ENCODE measurements at places on chromosomes 1 and 21.

GRCh38 chr21:33490991-33491372 lies 534 bp downstream of the DNAJC28 start:
- DNase-seq: no peak

DNA sequence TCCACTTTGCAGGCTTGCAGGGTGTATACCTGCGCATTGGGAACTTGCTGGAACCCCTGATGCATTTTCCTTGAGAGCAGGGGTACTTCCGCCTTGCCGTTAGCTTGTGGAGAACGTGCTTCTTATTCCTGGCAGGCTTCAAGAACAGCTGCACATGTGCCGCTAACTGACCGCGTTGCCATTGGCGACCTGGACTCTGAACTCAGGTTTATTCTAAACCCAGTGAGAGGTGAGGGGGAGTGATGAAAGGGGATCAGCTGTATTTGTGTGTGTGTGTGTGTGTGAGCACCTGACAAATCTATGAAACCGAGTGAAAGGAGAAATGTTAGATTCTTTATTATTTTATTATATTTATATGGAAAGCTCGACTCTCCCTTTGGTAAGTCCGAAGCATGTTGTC lies 128.6 kb downstream of the HUNK start:
- no peak for DNase-seq

DNA sequence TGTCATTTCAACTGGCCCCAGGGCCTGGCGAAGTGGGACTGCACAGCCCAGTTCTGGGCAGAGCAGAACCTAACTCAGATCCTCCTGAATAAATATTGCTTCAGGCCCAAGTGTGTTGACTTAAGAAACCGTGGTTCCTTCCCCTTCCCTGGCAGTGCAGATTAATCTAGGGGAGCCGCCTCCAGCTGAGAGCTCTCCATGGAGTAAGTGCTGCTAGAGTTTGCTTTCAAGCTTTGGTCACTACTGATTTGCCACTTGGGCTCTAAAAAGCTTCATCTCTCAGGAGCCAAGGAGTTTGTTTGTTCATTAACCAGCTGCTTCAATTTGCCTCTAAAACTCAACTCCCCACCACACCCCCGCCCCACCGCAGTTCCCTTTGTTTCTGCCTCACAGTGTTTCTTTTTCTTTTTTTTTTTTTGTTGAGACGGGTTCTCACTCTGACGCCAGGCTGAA lies 112.1 kb downstream of the DTL start:
- no peak for DNase-seq

GRCh38 chr1:246068217-246068512 lies 438.9 kb downstream of the SMYD3 start:
- no peak for DNase-seq

GRCh38 chr1:184162281-184162680 lies 110.8 kb downstream of the TSEN15 start:
- DNase-seq: no peak

GRCh38 chr1:219759095-219759494 lies 146.2 kb upstream of the ZC3H11B start:
- DNase-seq: no peak

DNA sequence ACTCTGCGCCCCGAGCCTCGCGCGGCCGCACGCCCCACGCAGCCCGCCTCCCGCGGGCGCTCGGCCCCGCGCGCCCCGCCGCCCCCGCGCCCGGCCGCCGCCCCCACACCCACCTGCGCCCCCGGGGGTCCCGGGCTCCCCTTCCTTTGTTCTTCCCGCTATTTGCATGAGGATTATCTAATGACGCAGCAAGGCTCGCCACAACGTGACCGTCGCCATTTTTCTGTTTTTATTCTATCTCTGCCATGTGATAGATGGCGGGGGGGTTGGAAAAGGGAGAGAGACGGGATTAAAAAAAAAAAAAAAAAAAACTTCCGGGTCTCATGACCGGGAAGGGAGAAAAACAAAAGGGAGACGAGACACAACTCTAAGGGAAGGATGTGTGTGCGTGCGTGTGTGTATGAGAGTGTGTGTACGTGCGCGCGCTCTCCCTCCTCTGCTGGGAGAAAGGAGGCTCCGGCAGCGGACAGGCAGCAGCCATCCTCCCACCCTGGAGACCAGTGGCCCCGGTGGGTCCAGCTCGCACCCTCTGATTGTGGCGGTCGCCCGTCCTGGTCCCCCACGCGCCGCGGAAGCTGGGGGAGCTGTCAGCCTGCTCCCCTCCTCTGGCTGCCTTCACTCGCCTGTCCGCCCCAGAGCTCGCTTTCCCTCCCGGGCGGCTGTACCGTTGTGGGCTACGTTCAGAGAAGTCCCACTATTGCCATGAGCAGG lies 80.4 kb upstream of the AK4 start:
- DNase-seq: peak; percentile 89

GRCh38 chr1:7471836-7472235 lies 299.3 kb upstream of the VAMP3 start:
- DNase-seq: peak; percentile 10

GRCh38 chr1:201013991-201014815 lies 9.3 kb downstream of the KIF21B start:
- DNase-seq: peak; percentile 92

DNA sequence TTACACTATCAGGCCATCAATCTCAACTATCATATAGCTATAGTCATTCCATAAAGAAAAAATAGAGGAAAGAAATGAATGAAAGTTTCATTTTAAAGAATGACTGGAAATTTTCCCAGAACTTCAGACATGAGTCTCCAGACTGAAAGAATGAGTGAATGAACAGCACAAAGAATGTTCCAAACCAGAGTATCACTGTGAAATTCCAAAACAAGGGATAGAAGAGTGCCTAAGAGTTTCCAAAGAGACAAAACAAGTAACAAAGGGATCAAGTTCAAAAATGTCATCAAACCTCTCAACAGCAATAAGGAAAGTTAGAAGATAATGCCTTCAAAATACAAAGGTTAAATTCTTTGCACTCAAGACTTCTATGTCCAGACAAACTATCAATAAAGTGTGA lies 114.9 kb downstream of the DENND1B start:
- DNase-seq: no peak

GRCh38 chr21:14842601-14843000 lies 222.2 kb downstream of the NRIP1 start:
- DNase-seq: no peak

GRCh38 chr1:145871994-145872924 lies 13.4 kb upstream of the PIAS3 start:
- DNase-seq: peak; percentile 60

GRCh38 chr21:22758478-22758877 lies 1760.3 kb downstream of the NCAM2 start:
- no peak for DNase-seq

- no peak for DNase-seq
Measured at GRCh38 chr1:53066891-53067738, 5.1 kb downstream of the PODN start.

DNA sequence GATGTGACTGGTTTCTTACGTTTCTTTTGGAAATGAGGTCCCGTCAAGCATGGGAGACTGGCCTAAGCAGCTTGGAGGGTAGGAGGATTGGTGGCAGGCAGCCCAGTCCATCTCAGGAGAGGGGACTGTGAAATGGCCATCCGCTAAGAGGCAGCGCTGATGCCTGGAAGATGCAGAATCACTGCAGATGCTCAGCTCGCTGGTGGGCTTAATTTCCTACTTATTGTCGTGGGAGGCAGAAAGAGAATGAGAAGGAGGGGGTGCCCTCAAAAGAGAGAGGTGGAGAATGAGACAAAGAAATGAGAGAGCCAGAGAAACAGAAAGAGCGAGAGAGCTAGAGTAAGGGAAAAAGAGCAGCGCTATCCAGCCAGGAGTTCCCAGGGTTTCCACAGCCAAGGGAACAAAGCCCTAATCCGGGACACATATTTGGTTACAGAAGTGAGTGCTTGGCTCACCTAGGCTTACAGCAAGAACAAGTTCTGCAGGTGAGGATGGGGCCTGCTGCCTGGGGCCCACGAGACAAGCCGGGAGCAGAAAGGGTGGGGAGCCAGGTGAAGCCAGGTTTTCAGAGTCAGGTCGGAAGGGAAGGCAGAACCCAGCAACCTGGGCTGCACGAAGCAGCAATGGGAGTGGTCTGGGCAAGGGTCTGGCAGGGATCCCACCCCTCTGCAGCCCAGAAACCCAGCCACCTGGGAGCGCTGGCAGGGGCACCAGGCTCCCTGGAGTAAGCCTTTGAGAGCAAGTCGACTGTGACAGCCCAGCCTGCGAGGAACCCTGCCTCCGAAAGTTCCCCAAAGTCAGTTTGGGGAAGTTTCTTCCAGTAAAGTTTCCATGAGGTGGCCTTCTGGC lies 5.8 kb downstream of the ECE1 start:
- no peak for DNase-seq

GRCh38 chr21:37547615-37548200 lies 181.1 kb downstream of the DYRK1A start:
- no peak for DNase-seq

GRCh38 chr1:179082999-179083335 lies 1.1 kb downstream of the TOR3A start:
- DNase-seq: peak; percentile 73

DNA sequence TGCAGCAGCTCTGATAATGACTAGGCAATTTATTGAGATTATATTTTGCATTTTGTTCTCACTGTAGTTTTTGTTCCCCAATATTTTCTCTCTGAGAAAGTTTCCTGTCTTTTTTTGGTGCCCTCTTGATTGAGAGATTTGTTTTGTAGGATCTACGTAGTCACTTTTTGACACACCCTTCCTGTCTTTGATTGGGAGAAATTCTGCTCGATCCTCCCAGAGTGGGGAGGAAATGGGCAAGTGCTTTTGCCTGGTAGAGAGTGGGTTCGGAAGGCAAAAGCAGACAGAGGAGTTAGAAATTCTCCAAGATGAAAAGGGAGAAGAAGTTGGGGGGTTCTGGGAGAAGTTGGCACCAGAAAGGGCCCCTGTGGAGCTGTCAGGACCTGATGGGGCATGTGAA lies 42.1 kb upstream of the SYT6 start:
- no peak for DNase-seq

GRCh38 chr1:24875991-24876506 lies 54.0 kb downstream of the RUNX3 start:
- no peak for DNase-seq

DNA sequence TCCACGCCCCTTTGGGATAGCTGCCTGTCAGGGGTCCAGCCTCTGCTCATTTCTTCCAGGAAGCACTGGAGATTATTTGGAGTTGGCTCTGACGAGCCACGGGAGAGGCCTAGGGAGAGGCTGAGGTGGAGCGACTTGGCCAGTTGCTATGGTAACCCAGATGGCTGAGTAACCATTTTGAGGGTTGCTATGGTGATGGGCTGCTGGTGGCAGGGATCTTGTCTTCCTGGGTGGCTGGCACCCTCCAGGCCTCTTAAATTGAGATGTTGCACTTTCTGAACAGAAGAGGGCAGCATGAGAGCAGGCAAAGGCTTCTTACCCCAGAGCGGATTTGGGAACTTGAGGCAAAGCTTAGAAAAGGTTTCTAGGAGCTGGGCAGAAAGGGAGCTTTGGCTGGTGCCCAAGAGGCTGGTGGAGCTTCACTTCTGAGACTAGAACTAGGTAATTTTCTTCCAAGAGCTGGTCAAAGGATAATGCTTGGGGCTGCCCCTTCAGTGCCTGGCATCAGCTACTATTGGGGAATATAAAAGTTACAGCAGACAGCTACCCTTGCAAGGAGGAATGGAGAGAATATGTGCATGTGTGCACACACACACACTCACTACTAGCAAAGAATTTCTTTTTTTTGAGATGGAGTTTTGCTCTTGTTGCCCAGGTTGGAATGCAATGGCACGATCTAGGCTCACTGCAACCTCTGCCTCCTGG lies 72.5 kb downstream of the NDUFS5 start:
- DNase-seq: peak; percentile 99

DNA sequence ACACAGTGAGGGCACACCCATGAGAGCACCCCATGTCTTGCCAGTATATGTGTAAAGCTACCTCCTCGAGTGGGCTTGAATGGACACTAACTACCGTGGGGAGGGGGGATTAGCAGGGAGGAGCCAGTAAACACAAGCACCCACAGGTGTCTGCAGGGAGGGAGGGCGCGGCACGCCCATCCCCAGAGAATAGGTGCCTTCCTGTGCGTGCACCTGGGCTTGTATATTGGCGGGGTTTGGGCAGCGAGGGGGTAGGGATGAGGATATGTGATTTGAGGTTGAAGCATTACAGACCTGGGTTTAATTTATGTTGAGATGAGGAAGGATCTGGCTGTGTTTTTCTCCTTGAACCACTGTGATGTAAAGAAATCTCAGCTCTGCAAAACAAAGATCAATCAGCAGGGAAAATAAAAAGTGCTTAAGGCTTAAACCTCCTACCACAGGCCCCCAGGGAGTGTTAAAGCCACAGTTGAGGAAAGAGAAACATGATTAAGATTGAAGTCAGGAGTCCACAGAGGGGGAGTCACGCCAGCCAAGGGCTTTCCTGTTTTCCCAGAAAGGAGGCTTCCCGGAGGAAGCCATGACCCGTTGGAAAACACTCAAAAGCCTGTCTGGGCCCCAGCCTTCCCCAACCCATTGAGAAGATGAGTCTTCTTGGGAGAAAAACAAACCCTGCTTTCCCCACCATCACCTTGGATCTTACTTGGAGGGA lies 80.0 kb downstream of the CAMK2N1 start:
- DNase-seq: no peak

DNA sequence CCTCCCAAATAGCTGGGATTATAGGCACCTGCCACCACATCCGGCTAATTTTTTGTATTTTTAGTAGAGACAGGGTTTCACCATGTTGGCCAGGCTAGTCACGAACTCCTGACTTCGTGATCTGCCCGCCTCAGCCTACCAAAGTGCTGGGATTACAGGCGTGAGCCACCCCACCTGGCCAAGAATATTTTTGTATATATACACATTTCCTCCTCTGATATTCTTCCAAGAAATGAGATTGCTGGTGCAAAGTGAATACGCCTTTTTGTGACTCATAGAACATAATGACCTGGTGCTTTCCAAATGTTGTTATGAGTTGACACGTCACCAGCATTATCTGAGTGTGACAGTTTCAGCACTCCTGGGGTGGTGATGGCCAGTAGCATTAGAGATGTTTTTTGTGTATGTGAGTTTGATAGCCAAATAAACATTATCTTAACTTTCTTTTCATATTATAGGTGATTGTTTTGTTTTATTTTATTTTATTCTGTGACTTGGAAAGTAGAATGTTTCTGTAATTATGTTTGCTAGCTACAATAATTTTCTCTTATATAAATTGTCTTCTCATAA lies 54.9 kb downstream of the KCNK1 start:
- DNase-seq: no peak

- DNase-seq: no peak
Measured at GRCh38 chr1:169904834-169905233, 11.1 kb upstream of the SCYL3 start.

DNA sequence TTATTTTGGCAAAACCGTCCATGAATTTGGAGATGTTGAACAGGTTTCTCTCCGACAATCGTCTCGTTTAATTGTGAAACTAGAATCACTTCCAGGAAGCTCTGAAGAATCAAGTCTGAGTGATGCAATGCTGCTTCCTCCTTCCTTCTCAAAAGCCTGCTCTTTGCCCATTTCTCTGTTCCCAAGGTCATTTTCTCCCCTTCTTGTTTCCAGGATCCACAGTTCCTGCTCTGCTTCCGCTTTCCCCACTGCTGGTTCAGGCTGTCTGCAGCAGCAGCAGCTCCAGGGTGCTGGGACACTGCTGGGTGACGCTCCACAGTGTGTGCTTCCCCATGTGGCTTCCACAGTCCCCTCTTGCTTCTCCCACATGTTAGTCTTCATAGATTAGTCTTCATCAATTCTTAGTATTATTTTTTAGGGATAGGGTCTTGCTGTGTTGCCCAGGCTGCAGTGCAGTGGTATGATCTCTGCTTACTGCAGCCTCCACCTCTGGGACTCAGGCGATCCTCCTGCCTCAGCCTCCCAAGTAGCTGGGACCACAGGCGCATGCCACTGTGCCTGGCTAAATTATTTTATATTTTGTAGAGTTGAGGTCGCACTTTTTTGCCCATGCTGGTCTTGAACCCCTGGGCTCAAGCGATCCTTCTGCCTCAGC lies 156.2 kb downstream of the DYRK1A start:
- DNase-seq: no peak

- no peak for DNase-seq
Measured at GRCh38 chr1:113391649-113392271, 1.4 kb downstream of the MAGI3 start.
